ENCODE measurements at places on chromosomes 4 and X.

- no peak for DNase-seq
Measured at GRCh38 chr4:123060039-123060770, 137.8 kb upstream of the NUDT6 start.

DNA sequence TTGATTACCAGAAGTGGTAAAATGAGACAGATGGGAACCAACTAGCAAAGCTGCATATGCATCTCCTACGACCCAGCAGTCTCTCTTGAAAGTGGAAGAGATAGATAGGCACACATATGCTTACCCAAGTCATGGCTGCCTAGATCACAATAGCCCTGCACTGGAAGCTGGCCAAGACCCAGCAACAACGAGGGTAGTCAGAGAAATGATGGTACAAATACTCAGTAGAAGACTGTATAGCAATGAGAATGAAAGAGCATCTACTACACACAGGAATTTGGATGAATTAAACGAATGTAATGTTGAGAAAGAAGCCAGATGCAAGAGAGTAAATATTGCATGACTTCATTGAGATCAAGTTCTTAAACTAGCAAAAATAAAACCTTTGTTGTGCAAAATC, 100.3 kb upstream of the FAT1 start:
- DNase-seq = no peak

DNA sequence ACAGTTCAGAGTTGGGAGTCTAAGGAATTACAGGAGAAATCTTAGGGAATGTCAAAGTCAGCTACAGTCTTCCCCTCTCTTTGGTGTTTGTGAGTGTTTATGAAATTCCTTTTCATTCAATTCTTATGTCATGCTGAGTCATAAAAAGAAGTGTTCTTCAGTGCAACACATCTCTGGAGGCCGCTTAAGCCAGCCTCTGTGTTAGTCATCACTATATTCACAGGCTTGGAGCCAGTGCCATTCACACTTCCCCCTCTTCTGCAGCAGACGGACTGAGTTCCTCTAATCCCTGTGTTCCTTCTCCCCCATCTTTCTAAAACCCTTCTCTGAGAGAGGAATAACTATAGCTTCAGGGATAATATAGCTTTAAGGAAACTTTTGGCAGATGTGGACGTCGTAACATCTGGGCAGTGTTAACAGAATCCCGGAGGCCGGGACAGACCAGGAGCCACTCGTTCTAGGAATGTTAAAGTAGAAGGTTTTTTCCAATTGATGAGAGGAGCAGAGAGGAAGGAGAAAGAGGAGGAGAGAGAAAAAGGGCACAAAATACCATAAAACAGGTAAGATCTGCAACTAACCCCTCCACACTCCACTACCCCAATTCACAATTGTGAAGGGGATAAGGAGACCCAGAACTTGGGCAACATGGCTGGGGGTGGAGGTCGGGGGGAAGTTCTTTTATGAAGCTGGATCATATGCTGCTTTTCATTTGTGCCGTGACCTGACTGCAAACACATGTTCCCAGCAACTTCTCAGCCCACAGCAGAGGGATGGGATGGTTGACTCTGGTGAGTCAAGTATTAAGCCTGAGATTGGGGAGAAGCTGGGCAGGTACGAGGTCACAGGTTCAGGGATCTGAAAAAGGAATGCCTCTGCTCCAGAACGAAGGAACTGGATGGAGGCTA, at the start of gene SRPX2:
Gene SRPX2 (plus strand): TSS at position 244 of the 905 bp plus-strand sequence. CDS start 2,124 bp downstream, outside the sequence.
- DNase-seq = no peak

DNA sequence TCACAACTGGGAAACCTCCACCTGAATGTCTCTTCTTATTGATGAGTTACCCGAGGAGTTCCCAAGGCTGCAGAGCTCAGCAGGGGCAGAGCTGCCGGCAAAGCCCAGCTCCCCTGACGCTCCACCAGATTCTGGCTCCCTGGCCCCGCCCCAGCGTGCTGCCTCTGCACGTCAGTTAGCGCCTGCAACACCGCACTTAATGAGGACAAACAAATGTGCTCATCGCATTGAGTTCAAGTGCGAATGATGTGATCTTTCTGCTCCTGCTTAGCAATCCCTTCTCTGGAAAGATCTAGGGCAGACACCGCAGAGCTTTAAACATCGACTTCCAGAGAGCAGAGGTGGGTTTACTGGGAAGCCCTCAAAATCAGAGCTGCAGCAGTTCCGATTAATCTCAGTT, 55.5 kb upstream of the FBXW7 start:
- peak; percentile 72 for DNase-seq

GRCh38 chrX:37364666-37365065, 15.5 kb downstream of the PRRG1 start:
- DNase-seq = no peak

GRCh38 chr4:81648576-81649275, 177.0 kb upstream of the RASGEF1B start:
- DNase-seq = no peak

- DNase-seq = no peak
Measured at GRCh38 chr4:26197018-26197779, 123.6 kb upstream of the RBPJ start.

DNA sequence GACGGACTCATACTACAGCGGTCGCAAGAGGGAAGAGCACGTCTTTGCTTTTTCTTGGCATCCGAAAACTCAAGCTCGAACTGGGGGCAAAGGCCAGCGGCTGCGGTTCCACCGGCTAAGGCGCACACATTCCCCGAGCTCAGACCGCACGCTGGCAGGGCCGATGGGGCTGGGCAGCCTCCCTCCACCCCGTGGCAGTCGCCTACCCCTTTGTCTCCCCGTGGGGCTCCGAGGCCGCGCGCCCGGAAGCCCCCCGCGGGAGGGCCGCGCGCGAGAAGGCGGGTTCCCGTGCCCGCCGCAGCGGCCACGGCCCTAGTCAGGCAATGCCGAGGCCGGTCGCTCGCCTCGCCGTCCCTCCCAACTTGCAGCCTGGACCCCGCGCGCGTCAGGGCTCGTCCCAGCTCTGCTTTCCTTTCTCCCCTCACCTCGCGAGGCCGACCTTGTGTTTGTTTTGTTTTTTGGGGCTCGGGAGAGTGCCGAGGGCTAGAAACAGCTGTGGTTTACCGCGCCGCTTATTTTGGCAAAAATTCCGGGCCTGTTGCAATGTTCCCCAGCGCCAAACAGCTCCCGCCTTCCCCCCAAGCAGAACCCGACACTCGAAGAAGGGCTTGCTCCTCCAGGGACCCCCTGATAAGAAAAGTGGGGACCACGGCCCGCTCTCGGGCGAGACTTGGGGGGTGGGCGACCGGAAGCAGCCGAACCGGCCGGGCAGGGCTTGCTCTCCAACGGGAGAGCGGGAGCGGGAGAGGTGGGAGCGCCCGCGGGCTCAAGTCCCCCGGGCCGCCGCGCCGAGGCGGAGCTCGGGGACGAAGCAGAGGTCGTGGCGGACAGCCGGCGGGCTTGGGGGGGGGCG, 561 bp upstream of the N4BP2 start:
- peak; percentile 84 for DNase-seq

DNA sequence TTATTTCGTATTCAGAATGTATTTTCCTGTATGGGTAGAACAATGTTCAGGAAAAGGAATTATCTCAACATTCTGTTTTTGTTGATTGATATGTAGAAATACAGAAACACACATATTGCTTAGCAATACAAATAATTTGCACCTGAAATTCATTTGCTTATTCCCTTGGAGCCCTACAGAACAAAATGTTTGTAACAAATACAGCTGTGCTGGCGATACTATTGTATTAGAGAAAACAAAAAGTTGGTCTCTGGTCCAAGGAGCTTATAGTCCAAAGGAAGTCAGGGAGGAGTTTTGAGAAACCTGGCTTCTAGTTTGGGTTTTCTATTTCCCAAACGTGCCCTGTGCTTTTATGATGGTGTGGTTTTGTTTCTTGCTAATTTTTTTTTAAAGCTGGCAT, 37.8 kb upstream of the CAPN6 start:
- no peak for DNase-seq

GRCh38 chr4:4420421-4420820, 33.5 kb downstream of the NSG1 start:
- DNase-seq = no peak

GRCh38 chr4:176653401-176654220, 139.1 kb downstream of the VEGFC start:
- no peak for DNase-seq

- DNase-seq = no peak
Measured at GRCh38 chr4:26365537-26366150, 44.8 kb downstream of the RBPJ start.

GRCh38 chrX:1378306-1378759, 13.6 kb downstream of the SLC25A6 start:
- peak; percentile 63 for DNase-seq

DNA sequence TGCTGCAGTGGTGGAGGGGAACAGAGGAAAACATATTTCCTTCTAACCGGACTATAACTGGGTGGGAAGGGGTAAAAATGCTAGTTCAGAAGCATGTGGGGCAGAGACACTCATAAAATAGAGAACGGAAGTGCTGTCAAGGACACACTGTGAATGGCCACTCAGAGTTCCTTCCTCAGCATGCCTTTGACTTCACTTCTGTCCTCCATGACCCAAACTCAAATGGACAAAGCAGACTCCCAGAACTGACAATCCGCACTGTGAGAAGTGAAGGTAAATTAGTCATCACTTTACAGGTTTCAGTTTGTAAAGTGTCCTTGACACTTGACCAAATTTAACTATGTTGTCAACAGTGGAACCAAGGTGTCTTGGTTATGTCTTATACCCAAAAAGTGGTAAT, 30.2 kb upstream of the ELF2 start:
- no peak for DNase-seq

DNA sequence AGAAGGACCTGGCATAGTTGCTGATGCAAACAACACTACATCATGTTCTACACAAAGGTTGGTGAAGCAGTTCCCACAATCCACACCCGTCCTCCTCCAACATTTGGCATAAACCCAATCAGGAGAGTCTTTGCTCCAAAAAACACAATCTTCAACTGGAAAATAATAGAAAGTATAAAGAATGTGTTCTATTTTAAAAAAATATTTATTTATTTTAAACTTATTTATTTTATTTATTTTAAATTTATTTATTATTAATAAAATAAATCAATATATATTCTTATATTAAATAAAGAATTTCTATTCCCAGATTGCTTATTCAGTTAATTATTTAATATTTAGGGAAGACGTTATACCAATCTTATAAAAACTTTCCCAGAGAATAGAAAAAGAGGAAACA, 1753.7 kb upstream of the AGA start:
- no peak for DNase-seq

DNA sequence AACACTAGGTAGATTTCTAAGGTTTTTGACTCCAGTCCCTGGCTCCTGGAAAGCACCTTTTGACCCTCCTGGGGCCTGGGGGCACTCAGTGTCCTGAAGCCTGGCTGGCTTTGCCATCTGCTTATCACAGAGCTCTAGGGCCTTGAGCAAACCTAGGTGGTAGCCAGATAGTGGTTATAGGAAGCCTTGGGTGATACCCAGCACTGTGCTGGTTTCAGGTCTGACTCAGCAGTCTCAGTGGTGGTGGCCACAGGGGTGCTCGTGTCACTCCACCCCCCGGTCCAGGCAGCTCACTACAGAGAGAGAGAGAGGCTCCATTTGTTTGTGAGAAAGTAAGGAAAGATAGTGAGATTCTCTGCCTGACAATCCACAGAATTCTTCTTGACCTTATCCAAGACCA, 195.8 kb upstream of the ZFP42 start:
- no peak for DNase-seq

GRCh38 chr4:47451657-47452056, 11.8 kb downstream of the COMMD8 start:
- DNase-seq = no peak

DNA sequence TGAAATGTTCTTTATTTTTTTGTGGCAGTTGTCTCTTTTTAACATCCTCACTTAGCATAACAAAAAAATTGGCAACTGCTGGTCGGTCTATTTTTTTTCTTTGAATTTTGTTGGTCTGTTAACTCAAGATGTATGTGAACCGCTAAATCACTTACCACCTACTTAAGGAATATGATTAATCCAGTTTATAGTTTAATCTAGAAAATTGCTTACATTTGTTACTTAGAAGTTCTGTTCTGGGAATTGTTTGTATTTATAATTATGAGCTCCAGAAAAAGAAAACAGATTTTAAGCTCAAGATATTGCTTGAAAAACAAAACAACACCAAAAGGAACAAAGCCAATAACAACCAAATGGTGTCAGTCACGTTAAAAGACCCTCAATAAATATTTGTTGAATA, 66.1 kb upstream of the KLHL13 start:
- DNase-seq = no peak
